ENCODE measurements at places on chromosomes 4 and X.

DNA sequence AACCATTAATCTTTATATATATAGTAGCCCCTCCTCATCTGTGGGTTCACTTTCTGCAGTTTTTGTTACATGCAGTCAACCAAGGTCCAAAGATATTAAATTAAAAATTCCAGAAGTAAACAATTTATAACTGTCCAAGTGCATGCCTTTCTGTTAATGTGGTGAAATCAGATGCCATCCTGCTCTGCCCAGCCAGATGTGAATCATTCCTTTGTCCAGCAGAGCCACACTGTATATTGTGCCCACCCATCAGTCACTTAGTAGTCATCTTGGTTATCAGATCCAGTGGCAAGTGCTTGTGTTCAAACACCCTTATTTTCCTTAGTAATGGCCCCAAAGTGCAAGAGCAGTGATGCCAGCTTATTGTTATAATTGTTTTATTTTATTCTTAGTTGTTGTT, 17.2 kb upstream of the PRDM5 start:
- DNase-seq, result no peak

GRCh38 chr4:2059046-2059725, at the start of gene NAT8L:
NAT8L (plus strand) TSS chr4:2059327; CDS start chr4:2059512, 185 bp downstream.
- DNase-seq, result peak; percentile 28

GRCh38 chr4:18670034-18670433, 648.5 kb upstream of the LCORL start:
- no peak for DNase-seq

DNA sequence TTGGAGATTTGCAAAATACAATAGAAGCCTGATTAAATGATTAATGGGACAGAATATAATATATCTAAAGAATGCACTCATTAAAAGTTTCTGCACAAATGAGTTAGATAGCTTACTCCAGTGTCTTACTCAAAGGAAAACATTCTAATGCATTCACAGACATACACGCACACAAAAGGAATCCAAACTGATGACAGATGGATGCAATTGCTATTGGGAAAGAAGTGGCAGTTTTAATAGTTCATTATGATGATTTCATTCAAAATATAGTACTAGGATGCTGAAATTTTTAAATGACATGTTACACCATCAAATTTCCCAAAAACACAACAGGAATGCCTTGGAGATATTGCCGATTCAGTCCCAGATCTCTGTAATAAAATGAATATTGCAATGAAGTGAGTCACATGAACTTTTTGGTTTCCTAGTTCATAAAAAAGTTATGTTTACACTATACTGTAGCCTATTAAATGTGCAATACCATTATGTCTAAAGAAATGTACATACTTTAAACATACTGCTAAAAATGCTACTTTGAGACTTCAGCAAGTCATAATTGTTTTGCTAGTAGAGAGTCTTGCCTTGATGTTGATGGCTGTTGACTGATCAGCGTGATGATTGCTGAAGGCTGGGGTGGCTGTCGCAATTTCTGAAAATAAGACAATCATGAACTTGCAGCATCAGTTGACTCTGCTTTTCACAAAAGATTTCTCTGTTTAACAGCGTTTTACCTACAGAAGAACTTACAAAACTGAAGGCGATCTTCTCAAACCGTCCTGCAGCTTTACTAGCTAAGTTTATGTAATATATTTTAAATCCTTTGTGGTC, 45.6 kb downstream of the BBS12 start:
- DNase-seq, result no peak

GRCh38 chrX:122777766-122778165, 406.3 kb upstream of the GRIA3 start:
- DNase-seq, result no peak

GRCh38 chr4:7058792-7059191, 9.1 kb downstream of the GRPEL1 start:
- no peak for DNase-seq

DNA sequence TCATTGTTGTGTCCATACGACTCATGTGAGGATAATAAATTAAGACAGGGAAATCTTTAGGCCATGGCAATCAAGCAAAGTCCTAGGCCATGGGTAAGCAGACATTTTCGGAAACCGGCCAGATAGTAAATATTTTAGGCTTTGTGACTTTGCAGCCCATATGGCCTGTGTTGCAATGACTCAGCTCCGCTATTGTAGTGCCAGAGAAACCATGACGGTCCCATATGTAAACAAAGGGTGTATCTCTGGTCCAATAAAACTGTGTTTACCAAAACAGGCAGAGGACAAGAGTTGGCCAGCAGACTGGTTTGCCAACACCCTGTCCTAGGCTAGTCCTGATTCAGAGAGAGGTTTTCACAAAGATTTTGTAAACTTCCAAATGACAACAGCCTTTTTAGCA, 5.0 kb downstream of the FAM114A1 start:
- DNase-seq, result no peak

DNA sequence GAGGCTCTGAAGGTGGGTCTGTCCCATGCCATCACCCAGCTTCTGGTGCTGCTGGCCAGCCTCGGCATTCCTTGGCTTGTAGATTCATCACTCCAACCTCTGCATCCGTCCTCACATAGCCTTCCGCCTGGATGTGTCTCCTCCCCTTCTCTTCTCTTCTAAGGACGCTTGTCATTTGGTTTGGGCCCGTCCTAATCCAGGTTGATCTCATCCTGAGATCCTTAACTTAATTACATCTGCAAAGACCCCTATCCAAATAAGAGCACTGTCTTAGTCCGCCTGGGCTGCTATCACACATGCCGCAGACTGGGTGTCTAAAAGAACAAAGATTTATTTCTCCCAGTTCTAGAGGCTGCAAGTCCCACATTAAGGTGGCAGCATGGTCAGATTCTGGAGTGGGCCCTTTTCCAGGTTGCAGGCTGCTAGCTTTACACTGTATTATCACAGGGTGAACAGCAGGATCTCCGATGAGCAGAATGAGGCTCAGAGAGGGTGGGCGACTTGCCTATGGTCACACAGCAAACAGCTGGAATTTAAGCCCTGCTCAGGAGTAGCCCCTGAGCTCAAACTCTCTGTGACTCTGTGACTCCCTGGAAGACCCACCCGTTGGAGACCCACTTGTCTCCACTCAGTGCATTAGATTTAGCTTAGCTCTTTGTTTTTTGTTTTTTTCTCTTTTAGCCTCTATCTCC, 113.1 kb downstream of the STK32B start:
- no peak for DNase-seq

DNA sequence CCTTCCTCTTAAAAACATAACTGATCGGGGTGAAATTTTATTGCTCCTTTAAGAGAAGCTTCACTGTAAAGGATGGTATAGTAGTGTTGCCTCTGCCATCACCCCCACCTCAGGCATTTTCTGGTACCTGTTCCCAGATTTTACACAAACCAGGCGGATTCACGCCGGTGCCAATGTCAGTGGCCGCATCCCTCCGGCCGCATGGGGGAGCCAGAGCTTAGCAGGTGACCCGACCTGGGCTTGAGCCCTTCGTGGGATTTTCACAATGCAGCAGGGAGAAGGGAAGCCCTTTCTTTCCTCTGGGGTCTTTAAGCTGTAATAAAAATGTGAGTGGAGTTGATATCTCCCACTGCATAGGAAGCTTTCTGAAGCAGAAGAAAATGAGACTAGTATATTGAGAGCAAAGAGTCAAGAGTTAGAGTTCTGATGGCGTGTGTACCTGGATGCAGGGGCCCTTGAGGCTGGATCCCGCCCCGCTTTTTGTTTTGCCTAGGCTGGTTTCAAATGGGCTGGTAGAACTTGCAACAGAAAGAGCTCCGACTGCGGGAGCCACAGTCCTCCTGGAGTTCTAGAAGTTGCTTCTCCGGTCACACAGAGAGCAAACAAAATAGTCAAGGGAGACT, 59.4 kb downstream of the POLR2B start:
- peak; percentile 37 for DNase-seq

GRCh38 chr4:110049951-110050925, 137.6 kb downstream of the EGF start:
- peak; percentile 59 for DNase-seq

DNA sequence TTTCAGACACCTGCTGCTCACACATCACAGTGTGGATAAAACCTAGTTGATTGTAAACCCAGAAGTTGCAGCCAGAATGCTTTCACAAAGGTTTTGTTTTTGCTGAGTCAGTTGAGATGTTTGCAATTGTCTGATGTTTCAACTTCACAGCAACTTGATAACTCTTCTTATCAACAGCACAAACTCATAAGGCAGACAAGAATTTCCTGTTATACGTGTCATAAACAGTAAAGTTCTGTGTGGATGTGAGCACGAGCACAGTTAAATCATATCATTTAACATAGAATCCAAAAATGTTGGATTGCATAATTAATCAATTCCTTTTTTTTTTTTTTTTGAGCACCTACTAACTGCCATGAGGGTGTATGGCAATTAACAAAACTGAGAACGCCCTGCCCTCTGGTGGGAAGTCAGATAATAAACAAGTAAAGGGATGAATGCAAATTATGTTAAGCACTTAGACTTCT, 512.2 kb downstream of the PDHA2 start:
- no peak for DNase-seq

DNA sequence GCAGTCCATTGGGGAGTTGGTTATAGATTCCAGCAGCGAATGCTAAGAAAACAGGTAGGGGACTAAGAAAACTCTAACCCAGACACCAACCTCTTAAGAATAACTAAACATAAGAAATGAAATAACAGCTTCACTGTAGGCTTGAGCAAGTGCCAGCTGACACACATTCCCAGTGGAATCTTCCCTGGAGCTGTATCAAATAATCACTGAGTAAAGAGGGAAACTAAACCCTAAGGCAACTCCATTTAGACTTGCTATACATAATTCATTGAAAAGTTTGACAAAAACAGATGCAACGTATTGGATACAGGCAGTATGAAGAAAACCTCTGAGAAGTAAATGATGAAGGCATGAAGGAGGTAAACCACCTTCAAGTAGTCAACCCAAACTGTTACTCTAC, 293.5 kb downstream of the OPHN1 start:
- DNase-seq, result no peak

- DNase-seq, result no peak
Observed at GRCh38 chrX:45862801-45863200, 662.1 kb upstream of the DIPK2B start.

GRCh38 chr4:1778642-1779392, 14.3 kb upstream of the FGFR3 start:
- DNase-seq, result no peak

DNA sequence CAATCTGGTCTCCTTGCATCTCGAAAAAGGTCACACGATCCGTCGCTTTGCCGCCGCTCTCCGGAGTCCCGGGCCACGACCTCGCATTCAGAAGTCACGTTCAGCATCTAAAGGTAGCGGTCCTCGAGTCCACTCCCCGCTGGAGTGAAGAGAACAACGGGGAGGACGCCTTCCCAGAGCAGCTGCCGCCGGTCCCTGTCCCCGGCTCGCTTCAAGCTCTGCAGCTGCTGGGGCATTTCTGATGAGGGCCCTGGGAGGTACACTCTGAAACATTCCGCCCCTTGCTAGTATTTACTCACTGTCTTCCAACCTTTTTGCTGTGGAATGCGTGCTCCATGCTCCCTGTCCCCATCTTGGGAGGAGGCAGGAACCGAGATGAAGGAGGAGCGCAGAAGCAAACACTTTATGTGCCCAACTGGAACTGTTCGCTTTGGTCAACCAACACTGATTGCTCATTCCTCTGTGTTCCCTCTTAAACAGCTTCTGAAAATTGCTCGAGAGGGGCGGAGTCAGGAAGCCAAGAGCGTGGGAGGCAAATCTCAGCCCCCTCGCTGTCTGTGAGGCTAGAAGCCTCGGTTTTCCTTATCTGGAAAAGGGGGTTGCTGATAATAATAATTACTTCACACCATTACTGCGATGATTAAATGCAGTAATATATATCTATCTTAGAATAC, 6.4 kb upstream of the VAMP7 start:
- DNase-seq, result no peak

- no peak for DNase-seq
Observed at GRCh38 chr4:26490111-26490959, at the start of gene CCKAR. CCKAR (minus strand) TSS chr4:26490484; CDS start chr4:26490267, 217 bp downstream.

DNA sequence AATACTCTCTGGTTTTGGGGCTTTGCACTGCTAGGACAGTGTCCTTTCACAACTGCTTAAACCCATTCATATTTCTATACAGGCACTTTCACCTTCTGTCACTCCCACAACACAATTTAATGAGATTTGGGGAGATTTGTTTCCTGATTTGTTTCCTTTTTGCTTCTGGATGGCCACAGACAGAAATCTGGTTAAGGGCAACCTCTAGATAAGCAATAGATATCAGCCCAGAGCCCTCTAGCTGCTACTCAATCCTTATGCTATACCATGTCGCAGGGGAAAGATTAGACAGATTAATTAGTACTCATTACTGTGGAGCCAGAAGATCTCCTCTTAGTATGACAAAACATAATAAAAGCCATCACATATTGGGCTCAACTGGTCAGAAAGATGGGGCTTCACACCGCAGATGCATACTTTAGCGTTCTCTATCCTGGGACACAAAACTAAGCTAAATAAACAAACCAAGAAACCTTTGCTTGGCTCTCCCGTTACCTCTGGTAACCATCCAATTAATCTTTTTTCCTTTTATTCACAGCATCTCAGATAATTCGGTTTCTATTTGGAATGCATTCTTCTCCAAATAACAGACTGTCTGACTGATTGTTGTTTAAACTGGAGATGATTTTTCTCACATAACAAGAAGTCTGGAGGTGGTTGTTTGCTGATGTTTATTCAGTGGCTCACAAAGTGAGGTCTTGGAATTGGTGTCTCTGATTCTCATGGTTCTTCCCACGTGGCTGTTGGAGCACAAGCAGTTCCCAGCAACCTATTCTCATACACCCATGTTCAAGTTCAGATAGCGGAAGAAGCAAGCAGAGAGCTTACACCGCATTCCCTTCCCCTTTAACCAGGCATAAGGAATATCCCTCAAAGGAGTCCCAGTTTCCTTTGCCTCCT, 41.0 kb upstream of the ZNF330 start:
- DNase-seq, result no peak

GRCh38 chrX:101595739-101596419, 21.9 kb downstream of the ARMCX6 start:
- DNase-seq, result no peak

DNA sequence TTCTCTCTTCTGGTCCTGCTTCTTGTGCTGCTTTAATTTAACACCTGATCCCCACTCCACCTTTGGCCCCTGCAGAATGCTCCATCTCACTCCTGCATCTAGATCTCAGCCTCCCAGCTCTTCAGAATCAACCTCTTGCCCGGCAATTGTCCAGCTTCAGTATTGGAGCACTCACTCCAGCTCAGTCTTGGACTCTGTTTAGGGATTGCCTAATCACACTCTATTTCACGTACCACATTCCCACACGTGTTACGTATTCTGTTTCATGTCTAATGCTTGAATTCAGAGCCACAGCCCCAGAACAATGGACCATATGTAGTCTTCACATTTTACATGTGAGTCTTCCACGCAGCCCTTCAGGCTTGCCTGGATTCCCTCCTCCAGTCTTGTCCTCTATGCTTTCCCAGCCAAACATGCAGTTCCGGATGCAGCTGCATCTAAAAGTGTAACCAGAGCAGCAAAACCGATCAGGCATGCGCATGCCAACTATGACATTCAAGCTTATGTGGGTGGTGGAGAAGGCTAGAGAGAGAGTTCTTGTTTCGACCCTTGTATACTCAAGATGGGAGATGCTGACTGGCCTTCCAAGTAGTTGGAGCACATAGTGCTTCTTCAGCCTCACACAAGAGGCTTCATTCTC, 105.2 kb upstream of the FAM9A start:
- DNase-seq, result no peak

GRCh38 chrX:40188573-40189417, 91.0 kb upstream of the BCOR start:
- no peak for DNase-seq

- no peak for DNase-seq
Observed at GRCh38 chr4:46389301-46389775, 590 bp downstream of the GABRA2 start.
